Stimulated activated CD4-positive, alpha-beta T cell treated with anti-CD3 and anti-CD28 coated beads, Interleukin-1b, Interleukin-23, amount 100 ng/mL, for 1 hour (primary cell): ENCODE measurements at places on chromosomes 16 and 17.
A peak's percentile ranks its signal among the peaks of the same experiment; 100 is the strongest.

DNA sequence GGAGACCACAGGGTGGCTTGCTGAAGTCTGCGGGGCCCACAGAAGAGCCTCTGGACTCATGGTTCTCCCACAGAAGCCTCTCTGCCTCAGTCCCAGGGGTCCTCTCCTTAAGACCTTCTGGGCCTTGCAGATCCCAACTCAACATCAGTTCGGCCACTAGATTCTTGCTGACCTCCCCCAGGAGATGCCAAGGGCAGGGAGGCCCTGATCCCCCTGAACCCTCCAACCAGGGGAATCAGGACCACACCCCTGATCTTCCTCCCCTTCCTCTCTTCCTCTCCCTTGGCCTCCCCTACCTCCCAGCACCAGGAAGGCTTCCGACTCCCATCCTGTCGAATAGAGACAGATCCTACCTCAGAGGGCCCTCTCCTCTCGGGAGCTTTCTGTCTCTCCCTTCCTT lies 53.4 kb downstream of the NOS2 start:
- no peak for DNase-seq

- DNase-seq: no peak
Measured at GRCh38 chr17:8740486-8740885, 4.2 kb downstream of the CCDC42 start.

- no peak for DNase-seq
Measured at GRCh38 chr17:73759734-73760438, 115.6 kb upstream of the SDK2 start.

GRCh38 chr17:61160204-61160603 lies 239.4 kb upstream of the TBX2 start:
- no peak for DNase-seq

DNA sequence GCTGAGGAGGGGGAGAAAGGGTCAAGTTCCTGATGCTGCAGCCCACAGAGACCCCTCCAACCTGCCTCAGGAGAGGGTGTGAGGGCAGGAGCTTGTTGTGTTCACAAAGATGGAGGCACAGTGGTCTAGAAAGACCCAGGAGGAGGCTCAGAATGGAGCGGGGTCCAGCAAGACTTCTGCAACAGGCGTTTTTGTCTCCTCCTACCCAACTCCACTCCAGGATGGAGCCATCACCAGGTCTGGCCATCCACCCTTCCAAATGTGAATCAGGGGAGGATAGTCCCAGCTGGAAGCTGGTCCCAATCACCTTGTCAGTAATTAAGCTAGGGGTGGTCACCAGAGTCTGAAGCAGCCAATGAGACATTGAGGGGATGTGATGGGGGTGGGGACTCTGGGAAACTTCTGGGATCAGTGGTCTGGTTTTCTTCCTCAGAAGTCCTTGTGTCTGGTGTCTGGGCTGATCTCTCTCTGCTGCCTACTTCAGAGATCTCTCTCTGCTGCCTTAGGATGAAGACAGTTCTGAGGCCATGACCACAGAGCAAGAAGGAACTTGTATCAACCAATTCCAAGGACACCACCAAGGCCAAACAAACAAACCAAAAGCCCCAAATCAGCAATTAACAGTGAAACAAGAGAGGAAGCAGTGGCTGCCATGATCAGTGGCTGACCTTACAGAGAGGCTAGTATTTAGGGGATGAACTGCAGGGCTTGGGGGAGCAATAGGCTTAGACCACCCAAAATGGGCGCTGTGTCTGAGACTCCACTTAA lies 14.5 kb downstream of the CD300LB start:
- no peak for DNase-seq

DNA sequence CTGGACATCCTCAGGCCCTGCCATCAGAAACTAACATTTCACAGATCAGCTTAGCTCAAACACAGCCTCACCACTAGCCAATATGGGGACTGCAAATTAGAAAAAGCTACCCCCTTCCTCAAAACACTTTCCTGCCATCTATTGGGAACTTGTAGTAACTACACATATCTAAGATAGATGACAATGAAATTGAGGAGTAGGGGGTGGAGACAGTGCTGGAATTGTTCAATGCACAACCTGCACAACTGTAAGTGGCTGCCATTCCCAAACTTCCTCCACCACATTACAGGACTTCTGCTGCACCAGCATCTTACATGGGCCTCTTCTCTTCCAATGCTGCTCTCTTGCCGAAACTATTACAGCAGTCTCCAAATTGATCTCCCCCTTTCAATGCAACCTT lies 21.9 kb downstream of the AIPL1 start:
- DNase-seq: no peak

DNA sequence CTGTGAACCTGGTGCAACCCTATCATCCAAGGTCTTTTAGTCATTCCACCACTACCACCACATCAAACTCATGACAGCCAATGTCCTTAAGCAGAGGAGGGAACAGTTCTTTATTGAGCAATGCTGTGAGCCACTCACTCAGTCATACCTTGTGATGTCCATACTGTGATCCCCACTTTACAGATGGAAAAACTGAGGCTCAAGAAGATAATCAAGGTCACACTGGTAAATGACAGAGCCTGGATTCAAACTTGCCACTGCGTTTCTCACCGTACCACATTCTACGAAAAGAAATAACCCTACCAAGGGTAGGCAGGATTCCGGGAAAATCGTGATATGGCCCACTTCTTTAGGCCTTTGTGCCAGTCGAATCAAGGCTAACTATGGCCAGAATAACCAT lies 172.6 kb downstream of the CCT6B start:
- no peak for DNase-seq

DNA sequence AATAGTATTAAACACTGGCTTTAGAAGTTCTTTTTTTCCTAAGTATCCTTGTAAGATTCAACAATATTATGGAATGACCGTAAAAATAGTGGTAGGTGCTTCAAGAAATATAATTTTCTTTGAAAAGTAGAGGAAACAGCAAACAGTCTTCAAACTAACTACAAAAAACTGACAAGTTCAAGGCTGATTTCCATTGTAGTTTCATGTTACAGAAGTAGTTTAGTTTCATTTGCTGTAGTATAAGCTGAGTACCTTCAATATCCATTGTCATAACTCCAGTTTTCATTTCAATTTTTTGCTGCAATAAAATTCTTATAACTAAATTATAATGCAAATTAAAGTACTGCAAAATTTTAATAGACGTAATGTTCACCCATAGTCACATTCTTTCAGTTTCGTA lies 19.3 kb downstream of the PHKB start:
- DNase-seq: no peak

DNA sequence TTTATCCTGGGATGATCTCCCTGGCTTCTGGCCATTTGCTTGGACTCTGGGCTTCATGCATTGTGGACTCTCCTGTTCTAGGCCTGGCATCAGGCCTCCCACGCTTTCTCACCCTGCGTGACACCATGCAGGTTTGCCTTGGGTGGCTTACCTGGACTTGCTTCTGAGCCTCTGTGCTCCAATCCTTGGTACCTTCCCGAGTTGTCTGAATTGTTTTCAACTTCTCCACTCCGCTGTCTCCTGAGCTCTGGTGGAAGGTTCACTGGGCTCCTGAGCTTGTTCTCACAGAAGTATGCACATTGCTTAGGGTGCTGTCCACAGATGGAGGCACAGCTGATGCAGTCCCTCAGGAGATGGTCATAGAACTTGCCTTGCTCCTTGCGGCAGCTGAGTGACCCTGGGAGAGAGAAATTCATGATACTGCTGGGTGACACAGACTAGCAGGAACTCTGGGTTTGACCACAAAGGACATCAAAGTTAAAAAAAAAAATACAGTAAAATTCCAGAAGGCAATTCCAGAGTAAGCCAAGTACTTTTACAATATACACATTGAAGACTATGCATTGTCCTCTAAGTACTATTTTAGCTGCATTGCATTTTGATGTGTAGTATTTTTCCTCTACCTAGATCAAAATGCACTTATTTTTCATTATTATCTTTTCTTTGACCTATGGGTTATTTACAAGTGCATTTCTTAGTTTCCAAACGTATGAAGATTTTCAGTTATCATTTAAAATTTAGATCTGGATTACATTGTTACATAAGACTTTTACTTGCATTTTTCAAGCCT lies 23.1 kb downstream of the TNFRSF13B start:
- DNase-seq: no peak

GRCh38 chr16:86727632-86728031 lies 149.3 kb downstream of the FOXL1 start:
- no peak for DNase-seq

GRCh38 chr17:27323538-27324215 lies 29.8 kb downstream of the WSB1 start:
- DNase-seq: no peak

GRCh38 chr16:56068314-56068713 lies 123.0 kb upstream of the GNAO1 start:
- no peak for DNase-seq

DNA sequence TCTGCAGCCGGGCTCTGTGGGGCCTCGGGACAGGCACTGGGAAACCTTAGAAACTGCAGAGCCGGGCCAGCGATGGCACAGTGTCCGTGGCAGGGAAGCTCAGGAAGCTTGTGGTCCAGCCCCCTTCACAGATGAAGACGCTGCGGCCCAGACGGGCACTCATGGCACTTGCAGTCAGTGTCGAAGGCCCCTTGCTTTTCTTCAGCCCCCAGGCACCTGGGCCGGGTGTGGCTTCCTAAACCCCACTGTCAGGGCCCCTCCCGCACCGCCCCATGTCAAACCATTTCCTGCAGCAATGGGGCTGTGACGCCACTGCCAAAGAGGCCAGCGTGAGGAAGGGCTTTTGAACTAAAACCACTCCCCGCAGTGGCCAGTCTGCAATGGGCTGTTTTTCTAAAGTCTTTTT lies 164.0 kb downstream of the LAT start:
- peak; percentile 39 for DNase-seq

DNA sequence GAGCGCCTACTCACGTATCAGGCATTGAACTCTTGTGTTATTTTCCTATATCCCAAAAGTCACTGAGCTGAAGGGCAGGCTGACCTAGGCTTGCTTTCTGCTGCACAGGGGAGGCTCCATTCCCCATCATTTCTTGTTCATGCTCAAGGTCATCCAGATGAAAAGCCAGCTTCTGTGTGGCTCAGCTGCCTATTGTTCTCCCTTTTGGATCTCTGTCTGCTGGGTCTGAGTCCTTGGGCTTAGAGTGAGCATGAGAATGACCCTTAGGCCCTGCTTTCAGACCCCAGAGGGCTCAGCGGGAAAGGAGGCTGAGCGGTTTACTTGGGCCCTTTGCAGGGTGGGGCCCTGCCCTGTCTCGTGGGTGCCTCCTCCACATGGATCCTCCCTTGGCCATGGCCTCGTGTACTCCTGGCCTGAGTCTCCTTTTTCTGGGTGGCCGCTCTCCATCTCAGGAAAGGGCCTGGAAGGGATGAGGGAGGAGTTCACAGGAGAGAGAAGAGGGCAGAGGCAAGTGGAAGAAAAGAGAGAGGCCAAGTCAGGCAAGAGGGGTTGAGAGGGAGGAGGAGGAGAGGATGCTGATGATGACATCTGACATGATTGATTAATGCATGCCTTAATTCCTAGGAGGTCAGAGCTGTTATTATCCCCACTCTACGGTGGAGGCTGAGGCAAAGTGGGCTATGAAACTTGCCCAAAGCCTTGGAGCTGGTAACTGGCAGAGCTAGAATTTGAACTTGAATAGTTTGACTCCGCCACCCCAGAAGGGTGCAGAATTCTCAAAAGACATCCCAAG lies 19.8 kb upstream of the MAP3K14 start:
- DNase-seq: no peak

GRCh38 chr17:21201298-21201595 lies 12.7 kb downstream of the TMEM11 start:
- DNase-seq: no peak

DNA sequence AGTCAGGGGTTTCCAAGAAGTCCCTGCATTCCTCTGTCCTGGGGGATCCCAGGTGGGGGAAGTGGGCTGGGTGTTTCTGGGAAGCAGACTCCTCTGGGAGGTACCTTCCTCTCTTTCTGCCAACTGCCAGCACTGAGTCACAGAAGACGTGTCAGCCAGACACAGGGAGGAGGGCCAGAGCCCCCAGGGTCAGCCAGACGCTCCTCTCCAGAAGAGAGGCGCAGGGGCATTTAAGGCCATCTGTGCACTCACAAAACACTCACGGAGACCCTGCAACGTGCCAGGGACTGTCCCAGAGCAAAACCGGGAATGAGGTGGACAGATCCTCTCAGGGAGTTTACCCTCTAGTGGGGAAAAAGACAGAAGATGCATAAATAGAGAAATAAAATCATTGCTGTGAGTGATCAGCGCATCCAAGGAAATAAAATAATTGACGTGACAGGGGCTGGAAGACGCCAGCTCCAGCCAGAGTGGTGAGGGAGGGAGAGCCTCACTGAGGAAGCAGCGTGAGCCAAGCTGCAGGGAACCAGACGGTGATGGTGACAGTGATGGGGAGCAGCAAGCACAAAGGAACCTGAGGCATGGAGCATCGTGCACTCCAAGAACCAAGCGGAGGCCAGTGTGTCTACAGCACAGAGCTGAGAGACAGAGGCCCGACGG lies 105.4 kb downstream of the ZNF423 start:
- DNase-seq: no peak

DNA sequence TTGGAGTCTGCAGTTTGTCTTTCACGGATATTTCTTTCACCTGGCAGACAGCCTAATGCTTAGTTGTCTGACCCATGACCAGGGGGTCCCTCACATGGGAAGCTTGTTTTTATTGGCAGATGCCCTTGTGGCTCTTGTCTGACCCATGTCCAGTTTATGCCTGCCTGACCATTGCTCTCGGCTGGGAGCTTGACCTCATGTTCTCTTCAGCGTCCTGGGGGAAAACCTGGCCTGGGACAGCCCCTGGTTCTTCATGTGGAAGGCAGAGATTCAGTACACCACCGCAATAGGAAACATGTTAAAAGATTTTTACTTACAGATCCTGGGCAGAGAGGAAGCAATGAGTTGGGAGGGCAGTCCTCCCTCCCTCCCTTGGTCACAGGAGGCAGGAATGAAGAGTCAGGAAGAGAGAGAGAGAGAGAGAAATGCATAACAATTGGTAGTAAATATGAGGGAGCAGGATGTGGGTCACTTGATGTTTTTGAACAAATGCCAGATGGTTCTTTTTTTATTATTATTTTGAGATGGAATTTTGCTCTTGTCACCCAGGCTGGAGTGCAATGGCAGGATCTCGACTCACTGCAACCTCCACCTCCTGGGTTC lies 302.7 kb upstream of the MYOCD start:
- no peak for DNase-seq

DNA sequence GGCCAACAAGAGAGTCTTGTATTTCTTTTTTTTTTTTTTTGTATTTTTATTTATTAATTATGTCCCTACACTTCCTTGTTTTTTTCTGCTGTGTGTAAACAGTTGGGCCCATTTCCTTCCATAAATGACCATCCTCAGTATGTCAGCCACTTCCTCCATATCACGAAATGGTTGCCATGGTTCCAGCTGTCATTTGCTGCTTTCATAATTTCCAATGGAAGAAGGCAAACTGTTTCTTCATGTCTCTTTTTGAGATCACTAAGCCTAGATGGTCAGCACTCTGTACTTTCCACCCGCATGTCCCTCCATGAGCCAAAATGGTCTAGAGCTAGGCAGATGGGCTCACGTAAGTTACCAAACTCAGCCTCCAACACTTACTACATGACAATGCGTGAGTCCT lies 133.5 kb upstream of the FOXF1 start:
- no peak for DNase-seq
